ENCODE measurements at places on chromosomes 7 and 10.

DNA sequence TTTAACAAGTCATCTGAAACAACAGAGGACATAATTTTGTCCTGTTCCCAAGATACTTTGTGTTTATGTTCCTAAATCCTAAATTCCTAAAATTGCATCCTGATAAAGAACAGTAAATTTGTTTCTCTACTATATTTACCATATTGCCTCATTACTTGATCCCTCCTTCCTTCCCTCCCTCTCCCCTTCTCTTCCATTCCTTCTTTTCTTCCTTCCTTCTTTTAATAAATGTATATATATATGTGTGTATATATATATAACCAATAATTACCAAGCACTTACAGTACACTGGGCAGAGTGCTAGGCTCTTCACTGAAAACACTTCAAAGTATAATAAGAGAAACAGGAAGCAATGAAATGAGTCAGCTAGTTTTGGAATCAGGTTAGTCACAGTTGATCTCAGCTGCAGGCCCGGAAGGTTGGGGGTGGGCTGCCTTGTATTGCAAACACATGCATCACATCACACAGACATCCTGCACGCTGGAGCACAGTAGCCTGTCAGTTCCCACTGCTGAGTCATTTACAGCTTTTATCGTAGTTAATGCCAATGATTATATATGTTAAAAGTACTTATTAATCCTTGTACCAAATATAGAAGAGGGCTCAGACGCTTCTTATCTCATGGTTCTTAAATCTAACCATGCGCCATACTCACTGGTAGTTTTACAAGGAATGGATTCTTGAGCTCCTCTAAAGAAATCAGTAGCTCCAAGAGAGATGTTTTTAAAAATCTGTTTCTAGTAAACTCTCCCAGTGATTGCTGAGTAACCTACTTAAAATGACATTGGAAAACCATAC, 551.7 kb downstream of the GRM8 start:
- DNase-seq: peak; percentile 87

DNA sequence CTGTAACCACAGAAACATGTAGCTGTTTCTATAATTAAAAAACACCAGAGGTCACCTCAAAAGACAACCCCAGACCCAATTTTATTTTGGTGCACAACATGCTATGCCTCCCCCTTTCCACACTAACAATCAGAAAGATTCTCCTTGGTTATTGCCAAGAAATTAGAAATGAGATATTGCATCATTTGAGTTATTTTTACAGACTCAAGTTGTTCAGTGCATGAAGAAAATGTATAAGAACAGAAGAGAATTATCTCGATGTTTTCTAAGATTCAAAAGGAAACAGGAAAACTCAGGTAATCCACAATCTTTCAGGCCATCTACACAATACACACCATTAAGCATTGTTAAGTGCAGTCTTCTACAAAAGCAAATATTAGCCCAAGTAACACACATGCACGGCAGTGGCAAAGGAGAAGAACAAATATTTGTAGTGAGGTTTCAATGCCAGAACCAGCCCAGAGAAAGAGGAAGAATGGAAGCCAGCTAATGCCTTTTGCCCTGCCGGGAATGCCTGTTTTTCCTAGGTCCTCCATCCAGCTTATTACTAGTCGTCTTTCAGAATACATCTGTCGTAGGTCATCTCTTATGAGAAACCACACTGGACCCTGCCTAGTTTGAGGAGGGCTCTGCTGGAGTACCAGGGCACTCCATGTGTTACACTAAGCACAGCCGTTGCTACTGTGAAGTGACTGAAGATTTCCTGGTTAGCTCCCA, 67.6 kb upstream of the C1GALT1 start:
- DNase-seq: peak; percentile 94

DNA sequence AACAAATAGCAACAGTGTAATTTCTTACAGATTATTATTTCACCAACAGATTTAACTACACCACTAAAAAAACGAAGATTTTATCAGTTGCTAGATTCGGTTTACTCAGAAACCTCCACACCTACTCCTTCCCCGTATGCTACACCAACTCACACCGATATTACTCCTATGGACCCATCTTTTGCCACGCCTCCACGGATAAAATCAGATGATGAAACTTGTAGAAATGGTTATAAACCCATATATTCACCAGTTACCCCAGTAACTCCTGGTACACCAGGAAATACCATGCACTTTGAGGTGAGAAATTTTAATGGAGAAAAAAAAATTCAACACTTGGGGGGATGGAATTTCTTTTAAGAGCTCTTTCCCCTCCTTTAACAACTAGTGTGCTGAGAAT, 92.5 kb downstream of the KMT2E start:
- no peak for DNase-seq

- no peak for DNase-seq
Measured at GRCh38 chr7:28613262-28613661, 200.9 kb downstream of the CREB5 start.

GRCh38 chr7:136868496-136869000, at the start of gene CHRM2:
Gene CHRM2, plus strand, starts transcription at chr7:136868652. Its CDS starts 146,214 bp downstream, at chr7:137014866.
- peak; percentile 51 for DNase-seq

DNA sequence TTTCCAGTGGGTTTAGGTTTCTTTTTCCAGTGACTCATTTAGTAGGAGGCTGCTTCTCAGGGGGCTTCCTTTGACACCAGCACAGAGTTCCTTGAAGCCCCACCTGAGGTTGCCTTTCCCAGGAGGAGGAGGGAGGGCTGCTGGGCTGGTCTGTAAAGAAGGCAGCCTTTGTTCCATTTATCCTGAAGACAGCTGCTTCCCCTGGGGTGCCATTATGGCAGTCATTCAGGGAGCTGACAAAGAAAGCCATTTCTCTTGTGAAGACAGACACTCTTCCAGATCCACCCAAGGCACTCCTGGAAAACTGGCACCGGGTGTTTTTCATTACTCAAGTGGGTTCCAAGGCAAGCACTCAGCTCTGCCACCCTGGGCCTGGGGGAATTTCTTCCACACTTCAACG, 54.0 kb downstream of the MTURN start:
- no peak for DNase-seq

- DNase-seq: no peak
Measured at GRCh38 chr10:88095223-88095721, 231.8 kb downstream of the PTEN start.

GRCh38 chr10:96767611-96768010, 47.3 kb upstream of the PIK3AP1 start:
- DNase-seq: no peak

DNA sequence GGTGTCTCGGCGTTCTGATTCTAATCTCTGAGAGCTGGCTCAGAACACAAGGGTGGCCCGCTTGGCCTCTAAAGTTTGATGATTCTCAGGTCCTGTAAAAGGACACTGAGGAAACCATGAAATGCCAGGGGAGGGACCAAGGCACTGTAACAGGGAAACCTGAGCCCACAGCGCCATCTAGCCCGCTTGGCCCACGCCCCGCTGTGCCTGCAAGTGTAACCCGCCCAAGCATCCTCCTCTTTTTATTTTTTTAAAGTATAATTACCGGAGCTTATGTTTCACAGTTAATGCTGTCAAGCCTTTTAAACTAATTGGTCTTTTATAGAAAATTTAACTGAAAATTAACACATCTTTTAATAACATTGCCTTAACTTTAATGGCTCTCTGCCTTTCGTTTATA, 734.7 kb downstream of the KCNMA1 start:
- DNase-seq: no peak

DNA sequence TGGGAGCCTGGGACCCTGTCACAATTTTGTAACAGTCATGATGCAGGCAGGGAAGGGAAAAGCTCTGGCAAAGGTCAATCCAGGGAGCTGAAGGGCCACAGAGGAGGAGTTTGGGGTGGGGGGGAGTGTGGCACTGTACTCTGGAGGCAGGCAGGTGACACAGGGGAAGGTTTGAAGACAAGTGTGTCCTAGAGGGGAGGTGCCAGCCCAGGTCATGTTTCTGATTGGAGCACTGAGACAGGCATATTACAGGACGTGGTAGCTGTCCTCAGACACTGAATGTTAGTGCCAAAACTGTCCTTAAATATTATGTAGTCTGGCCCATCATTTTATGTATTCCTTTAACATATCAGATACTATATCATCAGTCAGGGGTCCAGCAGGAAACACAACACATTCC, 75.6 kb upstream of the LRRC4 start:
- DNase-seq: no peak

GRCh38 chr10:95377950-95378349, 87.1 kb upstream of the PDLIM1 start:
- no peak for DNase-seq

DNA sequence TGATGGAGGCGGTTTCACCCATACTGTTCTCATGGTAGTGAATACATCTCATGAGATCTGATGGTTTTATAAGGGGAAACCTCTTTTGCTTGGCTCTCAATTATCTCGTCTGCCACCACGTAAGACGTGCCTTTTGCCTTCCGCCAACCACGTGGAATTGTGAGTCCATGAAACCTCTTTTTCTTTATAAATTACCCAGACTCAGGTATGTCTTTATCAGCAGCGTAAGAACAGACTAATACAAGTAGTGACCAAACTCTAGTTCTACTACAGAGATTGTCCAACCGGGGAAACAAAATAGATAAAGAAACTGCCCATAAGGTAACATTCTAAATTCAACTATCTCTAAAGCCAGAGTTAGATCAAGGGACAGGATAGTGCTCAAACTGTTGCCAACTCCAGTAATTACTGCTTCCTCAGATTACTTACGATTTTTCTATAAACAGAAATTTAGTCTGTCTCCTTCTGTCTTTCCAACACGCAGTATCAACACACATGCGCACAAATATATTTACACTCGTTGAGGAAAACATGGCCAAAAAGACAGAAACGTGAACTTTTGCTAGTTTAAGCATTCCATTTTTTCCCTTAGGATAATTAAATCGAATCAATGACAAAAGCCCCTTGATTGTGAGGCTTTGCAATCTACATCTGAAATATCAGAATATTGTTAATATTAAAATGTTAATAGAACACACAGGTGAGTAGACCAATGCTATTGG, 36.9 kb downstream of the CREB3L2 start:
- no peak for DNase-seq

GRCh38 chr7:66069732-66070131, 5.9 kb upstream of the ASL start:
- DNase-seq: no peak

DNA sequence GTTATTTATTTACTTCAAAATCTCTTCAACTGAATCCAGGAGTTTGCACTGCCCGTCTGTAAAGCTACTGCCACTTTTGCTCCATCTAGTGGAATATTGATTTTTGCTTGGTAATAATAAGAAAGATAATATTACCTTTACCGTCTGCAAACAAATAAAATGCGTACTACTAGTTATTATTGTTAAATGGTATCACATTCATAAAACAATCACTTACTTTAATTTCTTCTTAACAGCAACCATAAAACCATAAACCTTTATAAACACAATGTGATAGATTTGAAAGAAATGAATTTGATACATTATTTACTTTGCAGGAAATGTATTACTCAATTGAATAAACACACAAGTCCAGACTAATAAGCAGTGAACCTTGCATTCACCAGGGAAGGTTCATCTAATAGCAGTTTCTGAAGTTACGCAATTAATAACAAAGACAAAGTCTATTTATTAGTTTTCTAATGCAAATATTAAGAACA, 6.4 kb downstream of the AGMO start:
- peak; percentile 81 for DNase-seq

GRCh38 chr10:30455816-30456215, 21.8 kb downstream of the MAP3K8 start:
- no peak for DNase-seq

GRCh38 chr10:132078746-132079345, 13.1 kb downstream of the JAKMIP3 start:
- DNase-seq: no peak

- no peak for DNase-seq
Measured at GRCh38 chr10:63723741-63724140, 202.5 kb downstream of the REEP3 start.

GRCh38 chr7:132930881-132931280, 151.0 kb downstream of the CHCHD3 start:
- no peak for DNase-seq

DNA sequence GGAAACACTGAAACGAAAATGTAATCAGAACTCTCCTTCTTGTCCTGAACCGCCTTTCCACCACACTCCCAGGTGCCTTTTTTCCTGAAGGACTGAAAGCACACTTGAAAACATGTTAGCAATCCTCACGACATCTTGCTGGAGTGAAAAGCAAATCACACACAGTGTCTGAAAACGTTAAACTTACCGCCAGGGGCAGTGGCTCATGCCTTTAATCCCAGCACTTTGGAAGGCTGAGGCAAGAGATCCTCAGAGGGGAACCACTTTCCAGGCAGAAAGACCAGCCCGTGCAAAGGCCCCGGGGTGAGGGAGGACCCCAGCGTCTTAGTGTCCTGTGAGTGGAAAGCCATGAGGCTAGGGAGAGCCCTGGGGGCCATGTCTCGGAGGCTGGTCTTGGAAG, 210.4 kb downstream of the PRPF18 start:
- no peak for DNase-seq

DNA sequence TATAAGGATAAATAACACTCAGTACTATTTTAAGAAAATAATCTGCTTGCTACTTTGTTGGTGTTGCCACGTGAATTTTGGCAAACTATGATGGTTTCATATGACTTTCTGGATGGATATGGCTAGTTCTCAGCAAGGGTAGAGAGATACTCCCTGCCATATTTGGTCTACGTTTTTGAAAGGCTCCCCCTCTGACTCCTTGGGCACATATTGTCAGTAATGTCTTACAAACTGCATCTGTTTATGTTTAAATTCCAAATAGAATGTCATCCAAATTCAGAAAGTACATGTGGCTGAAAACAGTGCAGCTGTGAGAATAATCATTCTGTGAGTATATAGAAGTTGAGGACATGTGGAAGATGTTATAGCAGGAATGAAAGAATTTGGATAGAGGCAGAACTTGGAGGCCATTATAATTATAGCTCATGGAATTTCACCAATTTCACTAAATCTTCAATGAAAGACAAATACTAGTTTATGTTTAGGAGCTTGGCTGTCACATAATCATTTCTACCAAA, 107.8 kb downstream of the SRI start:
- no peak for DNase-seq

DNA sequence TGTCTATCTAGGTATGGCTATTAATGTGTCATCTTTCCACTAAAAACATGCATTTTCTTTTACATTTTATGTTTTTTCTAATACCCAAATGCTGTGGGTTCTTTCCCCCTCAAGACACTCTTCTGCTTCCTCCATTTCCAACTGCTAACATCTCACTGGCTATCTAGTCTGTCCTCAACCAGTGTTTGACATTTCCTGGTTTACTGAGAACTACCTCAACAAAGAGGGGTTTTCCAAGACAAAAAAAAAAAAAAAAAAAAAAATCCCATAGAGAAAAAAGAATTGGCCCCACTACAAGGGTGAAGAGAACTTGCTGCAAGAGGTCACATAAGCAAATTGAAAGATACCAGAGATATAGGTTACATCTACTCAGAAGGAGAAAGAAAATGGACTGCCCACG, 359.7 kb downstream of the CRPPA start:
- DNase-seq: no peak

DNA sequence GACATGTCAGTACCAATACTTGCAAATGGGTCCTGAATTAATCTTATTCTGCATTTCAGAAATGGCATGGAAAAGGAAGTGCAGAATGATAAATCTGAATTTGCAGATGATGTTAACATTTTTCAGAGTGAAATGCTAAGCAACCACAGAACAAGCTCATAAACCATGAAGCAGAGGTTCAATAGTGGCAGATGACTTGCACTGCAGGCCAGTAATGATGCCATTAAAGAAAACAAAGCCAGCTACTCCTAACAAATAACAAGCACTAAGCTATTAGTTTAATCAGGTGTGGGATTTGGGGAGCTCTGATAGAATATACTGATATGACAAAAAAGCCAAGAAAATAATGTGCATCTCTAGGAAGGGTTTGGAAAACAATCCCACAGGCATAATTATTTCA, 85.4 kb downstream of the FAM13C start:
- DNase-seq: no peak
